Lower lobe of right lung (tissue), 2 donors: ENCODE measurements at places on chromosomes 1 and 21. TPM values are rescaled to one million over a fixed set of nuclear protein-coding genes. Genes with fewer than 3 reads are reported as not detected.
A peak's percentile ranks its signal among the peaks of the same experiment; 100 is the strongest.

GRCh38 chr1:99704356-99704816, 58.5 kb downstream of the PALMD start:
- peaks cover 14% of the 10 kb centered on the region for H3K36me3 ChIP-seq
- DNase-seq = peak; percentile 46
- H3K4me1 ChIP-seq = peaks cover 14% of the 10 kb centered on the region
- H3K27me3 ChIP-seq = no peaks in the 10 kb centered on the region
- peak overlapping the region; percentile 36 for H3K27ac ChIP-seq

- no peaks in the 10 kb centered on the region for H3K4me1 ChIP-seq
- no peak overlapping the region for H3K4me3 ChIP-seq
- DNase-seq = no peak
- H3K27ac ChIP-seq = no peak overlapping the region
- H3K36me3 ChIP-seq = no peaks in the 10 kb centered on the region
Observed at GRCh38 chr1:211741116-211741515, 65.7 kb upstream of the NEK2 start.

DNA sequence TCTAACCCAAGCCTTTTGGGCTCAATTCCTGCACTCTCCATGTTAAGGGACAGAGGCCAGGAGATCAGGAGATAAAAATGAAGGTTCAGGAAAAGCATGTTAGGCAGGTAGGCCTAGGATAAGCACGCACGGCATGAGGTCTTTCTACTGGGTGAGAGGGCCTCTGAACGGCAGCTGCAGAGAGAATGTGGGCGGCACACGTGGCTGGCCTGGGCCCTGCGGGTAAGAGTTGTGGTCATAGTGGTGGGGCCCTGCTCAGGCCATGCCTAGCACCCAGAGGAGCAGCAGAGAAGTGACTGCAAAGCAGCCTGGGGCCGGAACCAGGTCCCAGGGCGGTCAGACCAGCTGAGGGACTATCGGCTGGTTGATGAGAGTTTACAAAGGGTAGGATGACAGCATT, 7.5 kb upstream of the FOXO6 start:
- no peaks in the 10 kb centered on the region for H3K27me3 ChIP-seq
- no peak overlapping the region for H3K4me3 ChIP-seq
- no peak overlapping the region for H3K27ac ChIP-seq
- H3K4me1 ChIP-seq = peaks cover 10% of the 10 kb centered on the region

CLCNKB gene
- 0.18 TPM for total RNA-seq

ERG gene
- total RNA-seq = 38.0 TPM
